ENCODE measurements at places on chromosomes 16 and 17. TPM values are rescaled to one million over a fixed set of nuclear protein-coding genes. Genes with fewer than 3 reads are reported as not detected.
A peak's percentile ranks its signal among the peaks of the same experiment; 100 is the strongest.

The TBC1D3I gene
- not detected for total RNA-seq

DNA sequence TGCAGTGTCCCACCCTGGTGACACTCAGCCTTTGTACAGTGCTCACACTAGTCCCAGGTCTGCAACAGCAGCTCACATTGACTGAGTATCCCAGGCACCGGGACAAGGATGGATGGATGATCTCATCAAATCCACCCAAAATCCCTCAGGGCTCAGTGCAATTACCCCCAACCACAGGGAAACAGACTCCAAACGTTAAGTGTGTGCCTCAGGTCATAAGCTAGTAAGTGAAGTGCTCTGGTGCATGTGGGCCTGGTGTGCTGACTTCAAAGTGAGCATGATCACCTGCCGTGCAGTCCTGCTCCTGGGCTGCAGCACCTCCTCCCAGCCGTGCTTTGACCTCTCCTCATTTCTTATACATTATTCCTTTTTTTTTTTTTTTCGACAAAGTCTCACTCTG, 31.2 kb upstream of the CD300E start:
- no peak for ATAC-seq

- ATAC-seq, result no peak
Measured at GRCh38 chr17:43543771-43544575, 2.2 kb downstream of the ETV4 start.

The TMC5 gene
- total RNA-seq, result 3.0 TPM

GRCh38 chr17:41977991-41978390, 11.4 kb downstream of the CNP start:
- no peak for ATAC-seq

DNA sequence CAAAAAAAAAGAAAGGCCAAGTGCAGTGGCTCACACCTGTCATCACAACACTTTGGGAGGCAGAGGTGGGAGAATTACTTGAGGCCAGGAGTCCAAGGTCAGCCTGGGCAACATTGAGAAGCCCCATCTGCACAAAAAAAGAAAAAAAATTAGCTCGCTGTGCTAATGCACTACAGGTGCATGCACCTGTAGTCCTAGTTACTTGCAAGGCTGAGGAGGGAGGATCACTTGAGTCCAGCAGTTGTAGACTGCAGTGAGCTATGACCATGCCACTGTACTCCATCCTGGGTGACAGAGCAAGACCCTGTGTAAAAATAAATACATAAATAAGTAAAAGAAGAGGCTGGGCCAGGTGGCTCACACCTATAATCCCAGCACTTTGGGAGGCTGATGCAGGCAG, 39.7 kb downstream of the DCAKD start:
- no peak for ATAC-seq

GRCh38 chr17:65560628-65561451, 608 bp downstream of the AXIN2 start:
- ATAC-seq, result peak; percentile 78

GRCh38 chr17:40219594-40220338, 662 bp downstream of the WIPF2 start:
- ATAC-seq, result peak; percentile 70

The KRTAP1-1 gene
- total RNA-seq, result not detected

DNA sequence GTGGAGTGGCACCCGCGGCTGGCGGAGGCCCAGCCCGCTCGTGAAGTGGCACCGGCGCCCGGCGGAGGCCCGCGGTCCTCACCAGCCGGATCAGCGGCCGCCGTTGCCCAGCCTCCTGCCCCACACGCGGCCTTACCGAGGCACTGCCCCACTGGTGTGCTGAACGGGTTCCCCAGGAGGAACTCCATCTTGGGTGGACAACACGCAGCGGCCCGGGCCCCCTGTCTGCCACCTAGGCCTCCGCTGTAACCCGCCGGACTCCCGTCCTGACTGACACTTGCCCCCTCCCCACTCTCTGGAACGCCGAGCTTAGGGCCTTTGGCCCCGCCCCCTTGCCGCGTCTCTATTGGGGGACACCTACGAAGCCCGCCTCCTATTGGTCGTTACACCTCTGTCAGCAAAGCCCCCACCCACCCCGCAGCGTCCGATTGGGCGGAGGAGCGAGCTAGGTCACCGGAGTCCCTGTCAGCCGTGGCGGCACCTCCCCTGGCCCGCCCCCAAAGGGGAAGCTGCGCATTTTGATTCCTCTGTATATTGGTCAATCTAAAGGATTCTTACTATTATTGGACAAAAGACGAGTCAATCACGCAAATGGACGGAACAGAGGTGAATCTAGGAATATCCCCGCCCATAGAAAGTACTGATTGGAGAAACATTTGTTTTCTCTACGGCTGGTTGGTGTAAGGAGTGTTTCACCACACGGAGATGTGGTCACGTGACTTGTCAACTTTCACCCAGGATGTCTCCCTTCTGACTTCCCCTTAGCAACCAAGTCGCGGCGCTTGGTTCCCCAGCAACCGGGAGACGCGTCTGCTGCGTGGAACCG, at the start of the genes DRC3 and TOM1L2:
TSS of gene DRC3 (plus strand) at position 737 of the 826 bp plus-strand sequence. CDS start 4,737 bp downstream, outside the sequence.
TSS of gene TOM1L2 (minus strand) at position 275 of the 826 bp plus-strand sequence. CDS start at position 188, 87 bp downstream.
- ATAC-seq, result peak; percentile 98

The CSH1 gene
- not detected for total RNA-seq

- no peak for ATAC-seq
Measured at GRCh38 chr16:68234188-68235107, 1.5 kb downstream of the ESRP2 start.

All from gastroesophageal sphincter (tissue), 4 donors.